Hepatic stellate cell (primary cell): ENCODE measurements at places on chromosomes 3 and 15.

DNA sequence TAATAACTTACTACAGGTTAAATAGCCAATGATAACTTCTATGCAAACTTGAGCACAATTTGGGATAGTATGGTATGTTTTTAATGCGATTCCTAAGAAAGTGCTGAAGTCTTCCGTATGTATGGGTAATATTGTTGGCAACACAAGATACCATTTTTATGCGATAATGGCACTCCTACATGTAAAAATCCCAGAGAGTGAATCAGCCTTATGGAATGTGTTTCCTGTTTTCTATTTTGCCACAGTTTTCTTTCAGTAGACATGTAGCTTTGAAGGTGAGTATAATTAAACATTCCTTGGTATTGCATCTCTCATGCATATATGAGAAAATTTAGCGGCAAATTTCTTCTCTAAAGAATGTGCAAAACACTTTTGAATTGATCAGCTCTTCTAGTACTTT is 396.8 kb upstream of the AZI2 start:
- DNase-seq, result no peak

DNA sequence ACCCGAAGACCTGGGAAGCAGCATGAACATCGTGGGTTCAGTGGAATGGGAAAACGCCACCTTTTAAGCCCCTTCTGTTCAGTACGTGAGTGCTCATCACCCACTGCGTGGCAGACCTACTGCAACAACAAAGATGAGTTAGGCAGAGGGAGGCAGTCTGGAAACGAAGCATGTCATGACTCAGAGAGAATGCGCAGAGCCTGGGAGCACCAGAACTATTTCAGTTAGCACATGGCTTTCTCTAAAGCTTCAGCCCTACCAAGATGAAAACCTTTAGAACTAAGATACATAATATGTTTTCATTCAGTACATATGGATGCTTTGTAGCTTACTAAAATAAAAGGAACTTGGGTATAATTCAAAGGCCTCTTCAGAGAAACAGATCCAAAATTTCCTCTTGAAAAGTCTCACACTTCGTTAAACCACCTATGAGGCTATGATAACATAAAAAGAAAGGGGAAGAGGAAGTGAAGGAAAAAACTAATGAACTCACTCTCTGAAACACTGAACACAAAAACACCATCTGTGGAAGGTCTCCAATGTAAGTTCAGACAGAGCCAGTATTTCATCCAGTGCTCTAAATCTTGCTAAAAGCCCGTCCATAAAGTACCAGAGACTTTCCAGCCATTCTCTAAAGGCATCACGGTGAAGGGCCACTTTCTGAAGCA is 140.1 kb downstream of the OCA2 start:
- DNase-seq, result no peak

DNA sequence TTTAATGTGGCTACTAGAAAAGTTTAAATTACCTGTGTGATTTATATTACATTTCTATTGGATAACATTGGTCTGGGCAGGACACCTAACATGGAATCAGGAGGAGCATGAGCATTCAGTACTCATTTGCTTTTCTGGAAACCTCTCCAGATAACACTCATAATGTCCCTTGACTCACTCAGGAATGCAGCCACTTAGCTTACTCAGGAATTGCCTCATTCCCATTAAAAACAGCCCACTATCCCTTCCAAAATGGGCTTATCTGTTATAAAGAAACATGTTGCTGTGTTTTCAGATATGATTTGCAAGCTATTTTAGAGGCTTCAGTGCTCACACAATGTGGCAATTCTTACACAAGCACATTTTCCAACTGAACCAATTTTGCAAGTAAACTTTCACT is 17.1 kb downstream of the GBE1 start:
- peak; percentile 60 for DNase-seq

DNA sequence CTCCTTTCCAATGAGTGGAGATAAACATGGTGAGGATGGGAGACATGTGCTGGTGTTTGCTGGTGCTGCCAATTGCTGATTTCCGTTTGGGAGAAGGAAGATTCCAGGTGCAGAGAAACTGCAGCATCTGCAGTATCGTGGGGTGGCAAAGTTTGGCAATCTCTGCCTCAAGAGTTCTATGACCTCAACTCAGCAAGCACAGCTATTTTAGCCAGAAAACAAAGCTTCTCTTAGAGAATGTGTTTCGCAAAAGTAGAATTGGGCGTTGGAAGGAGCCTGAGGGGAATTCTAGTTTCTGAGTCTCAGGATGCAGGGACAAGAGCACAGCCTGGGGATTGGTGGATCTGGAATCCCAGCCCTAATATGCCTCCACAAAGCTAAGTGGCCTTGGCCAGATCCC is 18.2 kb upstream of the SHC4 start:
- DNase-seq, result no peak

- no peak for DNase-seq
These were observed 2.6 kb downstream of the GNAI2 start for GRCh38 chr3:50238549-50239026.

- no peak for DNase-seq
These were observed 65.6 kb upstream of the PRR23C start for GRCh38 chr3:139110072-139110830.

DNA sequence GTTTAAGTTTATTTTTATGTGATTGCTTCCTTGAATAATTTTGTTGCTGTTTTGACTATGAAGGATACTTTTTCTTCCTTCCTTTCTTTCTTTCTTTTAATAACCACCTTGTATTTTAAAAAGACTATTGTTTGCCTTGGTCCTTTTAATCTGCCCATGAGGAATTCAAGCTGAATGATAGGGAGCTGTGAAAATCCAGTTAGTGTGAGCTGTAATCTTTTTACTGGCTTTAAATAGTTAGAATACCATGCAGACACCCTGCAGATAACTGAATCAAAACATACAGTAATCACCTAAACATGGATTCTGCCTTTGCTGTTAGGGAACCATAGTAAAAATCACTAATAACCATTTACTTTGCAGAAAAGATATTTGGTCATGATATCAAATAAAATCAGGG is 110.7 kb downstream of the RSRC1 start:
- no peak for DNase-seq

DNA sequence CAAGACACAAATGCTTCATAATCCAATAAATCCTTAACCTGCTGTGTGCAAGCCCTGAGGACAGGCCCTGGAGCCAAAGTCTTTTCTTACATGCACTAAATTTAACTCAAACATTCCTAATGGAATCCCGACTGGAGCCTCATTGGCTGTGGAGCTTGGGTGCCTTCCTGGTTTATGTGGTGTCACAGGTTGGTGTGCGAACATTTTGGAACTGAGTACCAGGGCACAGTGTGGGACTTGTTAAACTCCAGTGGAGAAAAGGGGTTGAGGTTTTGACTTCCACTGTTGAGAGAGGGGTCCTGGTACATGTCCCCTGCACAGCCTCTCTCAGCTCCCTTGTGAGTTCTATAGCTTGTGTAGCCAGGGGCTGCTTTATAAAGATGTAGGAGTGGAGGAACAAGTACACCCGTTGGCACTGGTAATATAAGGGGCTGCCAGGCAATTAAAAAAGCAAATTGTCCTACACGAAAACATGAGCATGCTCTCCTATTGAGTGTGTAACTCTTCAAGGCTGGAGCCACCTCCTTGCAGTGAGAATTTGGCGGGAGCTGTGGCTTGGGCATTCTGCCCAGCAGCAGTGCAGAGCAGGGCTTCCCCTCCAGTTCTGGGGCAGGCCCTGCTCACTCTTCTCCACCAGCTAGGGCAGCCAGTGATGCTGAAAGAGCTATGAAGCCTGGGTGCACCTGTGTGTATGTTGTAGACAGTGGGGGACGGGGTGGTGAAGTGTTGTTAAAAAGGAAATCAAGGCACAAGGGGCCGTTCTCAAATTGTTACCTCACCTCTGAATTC is 218.1 kb downstream of the CLSTN2 start:
- DNase-seq, result no peak

DNA sequence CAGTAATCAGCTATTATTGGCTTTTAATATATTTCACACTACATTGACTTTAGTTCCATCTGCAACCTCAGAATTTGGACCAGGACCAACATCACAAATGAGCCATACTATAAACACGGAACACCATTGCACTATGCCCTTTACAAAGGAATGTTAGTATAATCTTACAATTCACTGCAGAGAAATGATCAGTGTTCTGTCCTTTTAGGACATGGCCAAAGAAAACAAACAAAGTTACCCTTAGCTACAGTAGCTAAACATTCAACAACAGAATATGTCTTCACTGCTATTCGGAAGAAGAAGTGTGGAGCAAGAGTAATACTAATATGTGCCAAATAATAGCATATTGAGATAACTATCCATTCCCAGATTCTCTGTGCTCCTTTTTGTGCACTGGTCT is 90.4 kb downstream of the NAALADL2 start:
- peak; percentile 11 for DNase-seq

GRCh38 chr15:84914909-84915605 is 30.6 kb downstream of the SLC28A1 start:
- DNase-seq, result peak; percentile 89

- peak; percentile 51 for DNase-seq
These were observed 25.1 kb downstream of the SSUH2 start for GRCh38 chr3:8619548-8619947.

GRCh38 chr3:39467394-39468107 is at the start of gene MOBP:
TSS of gene MOBP (plus strand) at chr3:39467680. CDS start at chr3:39502070, 34,390 bp downstream.
- no peak for DNase-seq

DNA sequence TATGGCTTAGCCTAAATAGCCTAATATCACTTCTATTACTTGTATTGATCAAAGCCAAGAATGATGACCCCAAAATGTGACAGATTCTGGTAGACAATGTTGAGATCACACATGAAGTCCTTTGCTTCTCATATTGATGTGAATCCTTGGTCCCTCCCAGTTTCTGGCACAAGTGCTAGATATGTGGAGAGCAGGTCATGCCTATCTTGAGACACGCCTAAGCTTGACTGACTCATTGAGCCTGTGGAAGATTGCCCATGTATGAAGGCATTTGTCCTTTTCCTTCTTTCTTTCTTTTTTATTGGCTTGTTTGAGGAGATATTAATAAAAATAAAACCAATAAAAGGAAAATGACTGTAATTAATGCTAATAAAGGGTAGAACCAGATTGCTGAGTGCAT is 54.0 kb upstream of the TMEM108 start:
- DNase-seq, result no peak

- DNase-seq, result no peak
These were observed 57.4 kb downstream of the TIGIT start for GRCh38 chr3:114351123-114351821.

GRCh38 chr3:197026481-197026866 is 3.1 kb downstream of the MELTF start:
- peak; percentile 17 for DNase-seq

- peak; percentile 11 for DNase-seq
These were observed 29.1 kb downstream of the DAPK2 start for GRCh38 chr15:64017082-64017588.

- DNase-seq, result peak; percentile 29
These were observed 1.7 kb upstream of the GPR62 start for GRCh38 chr3:51953445-51953844.

GRCh38 chr3:143810166-143810952 is 37.9 kb downstream of the SLC9A9 start:
- DNase-seq, result no peak

- no peak for DNase-seq
These were observed 7.3 kb downstream of the ANKRD63 start for GRCh38 chr15:40275523-40275922.

DNA sequence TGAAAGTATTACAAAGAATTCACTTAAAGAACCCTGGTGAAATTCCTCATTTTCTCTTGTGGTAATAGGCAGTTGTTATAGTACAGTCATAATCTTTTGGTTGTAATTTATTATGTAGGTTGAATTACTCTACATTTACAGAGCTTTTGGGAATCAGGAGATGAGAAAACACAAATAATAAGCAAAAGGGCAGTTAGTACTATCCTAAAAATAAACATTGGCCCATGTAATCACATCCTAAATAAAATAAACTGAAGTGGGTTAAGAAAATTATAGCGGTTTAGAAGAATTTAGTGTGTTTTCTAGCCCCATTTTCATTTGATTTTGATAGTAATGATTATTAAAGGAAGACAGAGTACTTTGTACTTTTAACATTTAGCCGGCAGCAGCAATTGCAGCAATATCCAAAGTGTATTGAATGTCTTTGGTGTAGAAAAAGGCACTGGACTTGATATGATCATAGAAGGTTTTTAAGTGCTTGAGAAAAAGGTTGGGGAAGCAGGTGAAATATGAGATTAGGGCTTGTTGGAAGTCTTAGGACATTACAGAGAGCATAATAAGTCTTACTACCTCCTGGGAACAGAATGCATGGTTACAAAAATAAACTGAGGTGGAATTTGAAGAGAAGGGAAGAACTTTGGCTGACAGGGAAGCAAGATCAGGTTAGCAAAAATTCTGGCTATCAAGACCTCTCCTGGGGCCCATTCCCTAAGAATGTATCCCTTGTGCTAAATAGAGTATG is 79.9 kb downstream of the MBNL1 start:
- no peak for DNase-seq

DNA sequence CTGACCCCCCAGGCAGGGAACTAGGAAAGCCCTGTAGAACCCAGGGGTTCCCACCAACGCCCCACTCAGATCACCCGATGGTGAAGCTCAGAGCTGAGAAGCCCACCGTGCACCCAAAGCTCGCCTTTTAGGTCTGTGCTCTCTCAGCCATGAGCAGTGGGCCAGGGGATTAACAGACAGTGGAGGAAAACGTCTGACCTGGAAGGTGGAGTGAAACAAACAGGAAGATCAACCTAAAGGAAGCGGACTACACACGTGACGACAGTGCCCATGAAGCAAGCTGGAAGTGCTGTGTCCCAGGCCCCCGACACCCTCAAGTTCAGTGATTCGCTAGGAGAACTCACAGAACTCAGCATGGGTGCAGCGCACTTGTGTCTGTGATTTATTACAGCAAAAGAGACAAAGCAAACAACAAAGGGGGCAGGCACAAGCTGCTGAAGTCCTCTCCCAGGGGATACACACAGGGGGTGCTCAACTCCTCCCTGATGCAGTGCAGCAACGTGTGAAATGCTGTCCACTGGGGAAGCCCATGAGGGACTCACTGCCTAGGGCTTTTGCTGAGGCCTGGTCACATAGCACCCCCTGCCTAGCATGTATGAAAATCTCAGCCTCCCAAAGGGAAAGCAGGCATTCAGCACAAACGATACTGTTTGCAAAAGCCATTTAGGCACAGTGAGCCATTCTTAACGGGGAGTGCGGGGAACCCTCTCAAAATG is 43.5 kb downstream of the CFAP92 start:
- no peak for DNase-seq

DNA sequence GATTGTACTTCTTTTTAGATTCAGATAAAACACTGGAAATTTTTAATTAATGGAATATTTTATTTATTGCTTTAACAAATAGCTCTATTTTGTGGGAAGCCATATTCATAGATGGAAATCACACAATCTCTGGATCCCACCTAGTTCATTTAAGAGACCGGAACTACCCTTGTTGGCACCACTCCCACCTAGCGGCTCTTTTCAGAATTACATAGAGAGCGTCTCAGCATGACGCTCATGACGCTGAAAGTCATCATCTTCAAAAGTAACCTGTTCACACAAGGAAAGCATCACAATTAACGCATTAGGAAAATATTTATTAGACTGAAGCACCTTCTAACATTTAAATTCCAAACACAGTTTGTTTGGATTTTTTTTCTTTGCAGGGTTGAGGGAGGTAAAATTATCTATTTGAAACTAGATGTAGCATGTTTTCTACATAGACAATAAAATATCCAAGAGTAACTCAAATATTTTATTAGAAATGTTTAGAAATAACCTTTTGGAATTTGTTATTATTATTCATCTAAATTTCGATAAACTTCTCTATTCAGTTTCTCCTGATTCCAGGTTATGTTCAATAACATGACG is 214.9 kb upstream of the ARRDC4 start:
- DNase-seq, result no peak

- no peak for DNase-seq
These were observed 116.2 kb upstream of the ABHD17C start for GRCh38 chr15:80578871-80579270.

- DNase-seq, result no peak
These were observed 165.5 kb downstream of the FBLN2 start for GRCh38 chr3:13714251-13714916.

- DNase-seq, result no peak
These were observed 14.1 kb upstream of the SLC35G2 start for GRCh38 chr3:136804813-136805212.
